ENCODE measurements at places on chromosomes 16 and 17. TPM values are rescaled to one million over a fixed set of nuclear protein-coding genes. Genes with fewer than 3 reads are reported as not detected.

Gene PDILT
- total RNA-seq, result not detected

Gene CCT6B
- 1.8 TPM for total RNA-seq

Gene RPL23
- 1,956 TPM for total RNA-seq

Gene NPIPA8
- 9.2 TPM for total RNA-seq

Gene NPIPA2
- total RNA-seq, result 2.0 TPM

Gene WIPF2
- 17.4 TPM for total RNA-seq

Gene AGRP
- total RNA-seq, result not detected

Gene GAST
- total RNA-seq, result not detected

Gene UNC13D
- total RNA-seq, result 156 TPM

Gene CCL7
- total RNA-seq, result not detected

Gene KRTAP2-2
- not detected for total RNA-seq

Gene SLC47A1
- total RNA-seq, result not detected

Gene IFT20
- total RNA-seq, result 21.4 TPM

Gene TNK1
- 5.0 TPM for total RNA-seq

Gene MYH3
- 3.2 TPM for total RNA-seq

Gene DRC3
- 0.18 TPM for total RNA-seq
